MV-4-11 (cell line): ENCODE measurements at places on chromosomes 5 and 9.

DNA sequence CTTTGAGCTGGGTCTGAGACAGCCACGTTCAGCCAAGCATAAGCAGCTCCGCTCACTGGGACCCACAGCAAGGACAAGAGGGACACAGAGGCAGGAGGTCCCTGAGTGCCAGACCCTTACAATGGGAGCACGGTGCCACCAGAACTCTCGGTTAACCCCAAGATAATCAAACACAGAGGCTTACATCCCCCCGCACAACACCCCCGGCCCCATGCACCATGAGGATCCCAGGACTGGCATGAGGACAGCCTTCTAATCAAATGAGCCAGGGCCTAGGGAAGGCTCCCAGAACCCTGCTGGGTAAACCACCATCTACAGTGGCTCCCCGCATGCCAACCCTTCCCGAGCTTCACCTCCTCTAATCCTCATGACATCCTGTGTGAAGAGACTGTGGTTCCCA lies 7.4 kb downstream of the GFPT2 start:
- no peak for DNase-seq

- no peak for DNase-seq
Observed at GRCh38 chr5:16888694-16889124, 47.4 kb downstream of the MYO10 start.

GRCh38 chr5:39301406-39301805 lies 62.9 kb downstream of the C9 start:
- DNase-seq: no peak

DNA sequence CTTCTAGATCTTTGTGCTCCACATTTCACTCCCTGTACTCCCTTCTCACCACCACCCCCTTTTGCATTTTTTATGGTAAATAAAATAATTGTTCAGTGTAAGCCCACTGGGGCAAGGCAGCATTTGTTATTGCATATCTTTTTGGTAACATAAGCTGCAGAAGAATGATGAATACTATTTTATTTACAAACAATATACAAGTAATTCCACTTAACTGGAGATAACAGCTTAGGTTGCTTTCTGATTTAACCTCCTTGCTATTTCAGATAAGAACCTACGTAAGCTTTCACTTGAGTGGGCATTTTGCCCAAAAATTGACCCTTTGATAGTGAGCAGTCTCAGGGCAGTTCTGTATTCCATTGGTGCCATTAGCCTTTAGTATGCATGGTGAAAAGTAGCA lies 417.9 kb downstream of the SH3GL2 start:
- no peak for DNase-seq

- DNase-seq: no peak
Observed at GRCh38 chr5:54230936-54231685, 79.3 kb downstream of the ARL15 start.

DNA sequence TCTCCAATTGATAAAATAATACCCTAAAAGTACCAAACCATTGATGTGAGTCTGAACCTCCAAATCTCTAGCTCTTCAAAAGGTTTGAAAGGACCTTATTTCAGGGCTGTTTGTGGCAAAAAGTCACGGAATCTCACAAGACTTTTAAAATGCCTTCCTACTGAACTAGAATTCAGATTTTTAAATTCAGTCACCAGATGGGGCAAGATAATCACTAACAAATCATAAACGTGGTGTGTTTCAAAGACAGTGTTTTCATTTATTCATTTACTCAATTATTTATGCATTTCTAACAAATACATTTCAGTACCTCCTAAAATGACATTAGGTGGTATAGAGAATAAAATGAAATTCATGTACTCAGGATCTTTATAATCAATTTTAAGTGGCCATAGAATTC lies 68.2 kb upstream of the SMC2 start:
- no peak for DNase-seq

GRCh38 chr9:117926031-117926658 lies 221.9 kb downstream of the TLR4 start:
- no peak for DNase-seq

DNA sequence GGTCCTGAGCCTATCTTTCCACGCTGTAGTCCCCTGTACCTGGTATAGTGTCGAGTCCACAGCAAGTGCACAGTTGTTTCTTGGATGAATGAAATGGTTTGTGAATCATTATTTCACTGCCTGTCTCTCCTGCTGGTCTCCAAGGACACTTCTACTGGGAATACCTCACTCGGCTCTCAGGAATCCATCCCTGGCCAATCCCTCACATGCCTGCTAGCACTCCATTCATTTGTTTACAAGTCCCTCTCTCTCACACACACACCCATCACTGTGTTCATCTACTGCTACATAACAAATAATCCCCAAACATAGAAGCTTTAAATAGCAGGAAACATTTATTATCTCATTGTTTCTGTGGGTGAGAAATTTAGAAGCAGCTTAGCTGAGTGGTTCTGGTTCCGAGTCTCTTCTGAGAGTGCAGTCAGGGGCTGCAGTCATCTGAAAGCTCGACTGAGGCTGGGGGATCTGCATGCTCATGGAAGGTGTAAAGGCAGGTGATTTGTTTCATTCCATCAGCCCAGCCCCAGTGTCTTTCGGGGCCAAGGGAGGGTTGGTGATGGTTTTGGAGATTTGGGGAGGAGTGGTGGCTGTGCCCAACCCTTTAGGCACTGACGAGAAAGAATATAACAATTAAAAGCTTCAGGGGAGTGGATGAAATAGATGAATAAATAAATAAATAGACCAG lies 132.7 kb upstream of the IER5L start:
- no peak for DNase-seq

DNA sequence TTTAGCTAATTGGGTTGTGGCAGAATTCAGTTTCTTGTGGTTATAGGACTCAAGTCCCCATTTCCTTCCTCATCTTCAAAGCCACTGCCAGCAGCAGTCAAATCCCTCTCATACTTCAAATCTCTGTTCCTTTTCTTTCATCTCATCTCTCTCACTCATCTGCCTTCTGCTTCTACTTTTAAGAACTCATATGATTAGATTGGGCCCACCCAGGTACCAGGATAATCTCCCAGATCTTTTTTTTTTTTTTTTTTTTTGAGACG lies 8.0 kb upstream of the REEP5 start:
- DNase-seq: peak; percentile 97

DNA sequence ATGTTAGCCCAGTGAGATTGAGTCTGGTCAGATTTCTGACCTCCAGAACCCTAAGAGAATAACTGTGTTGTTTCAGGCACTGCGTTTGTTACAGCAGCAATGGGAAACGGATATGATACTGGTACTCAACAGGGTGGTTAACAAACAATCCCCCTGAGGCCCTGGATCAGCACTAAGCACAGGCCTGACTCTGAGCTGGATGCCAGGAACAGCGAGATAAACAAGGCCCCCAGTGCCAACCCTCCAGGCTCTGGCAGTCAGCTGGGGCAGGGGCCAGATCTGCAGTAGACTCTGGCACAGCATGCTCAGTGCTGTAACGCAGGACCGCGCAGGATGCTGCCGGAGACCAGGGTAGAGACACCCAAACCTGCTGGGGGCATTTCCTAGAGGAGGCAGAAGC lies 22.1 kb downstream of the CPLX2 start:
- DNase-seq: no peak

- no peak for DNase-seq
Observed at GRCh38 chr9:114386361-114386885, 1.4 kb downstream of the AKNA start.

GRCh38 chr9:3865141-3865772 lies 339.5 kb upstream of the RFX3 start:
- no peak for DNase-seq

DNA sequence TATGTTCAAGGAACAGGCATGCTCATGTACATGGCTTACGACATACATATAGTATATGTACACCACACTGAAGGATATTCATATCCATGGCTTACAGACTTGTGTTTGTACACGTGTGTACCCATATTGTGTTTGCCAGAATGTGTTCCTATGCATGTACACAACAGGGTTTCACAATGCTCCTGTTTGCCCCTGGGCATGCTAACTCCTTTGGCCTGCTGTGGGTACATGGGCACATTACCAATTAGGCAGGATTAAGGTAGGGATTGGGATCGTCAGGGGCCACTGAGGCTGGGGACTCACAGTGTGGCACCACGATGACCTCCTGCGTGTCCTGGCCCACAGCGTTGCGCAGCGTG lies 26.2 kb downstream of the PDGFRB start:
- no peak for DNase-seq

- DNase-seq: no peak
Observed at GRCh38 chr5:181237729-181238385, 5.8 kb downstream of the RACK1 start.

- DNase-seq: no peak
Observed at GRCh38 chr9:87112656-87113055, 165.3 kb upstream of the GAS1 start.

GRCh38 chr5:66742083-66742895 lies 146.1 kb downstream of the MAST4 start:
- DNase-seq: no peak

GRCh38 chr9:114038724-114039313 lies 39.3 kb downstream of the AMBP start:
- DNase-seq: no peak

DNA sequence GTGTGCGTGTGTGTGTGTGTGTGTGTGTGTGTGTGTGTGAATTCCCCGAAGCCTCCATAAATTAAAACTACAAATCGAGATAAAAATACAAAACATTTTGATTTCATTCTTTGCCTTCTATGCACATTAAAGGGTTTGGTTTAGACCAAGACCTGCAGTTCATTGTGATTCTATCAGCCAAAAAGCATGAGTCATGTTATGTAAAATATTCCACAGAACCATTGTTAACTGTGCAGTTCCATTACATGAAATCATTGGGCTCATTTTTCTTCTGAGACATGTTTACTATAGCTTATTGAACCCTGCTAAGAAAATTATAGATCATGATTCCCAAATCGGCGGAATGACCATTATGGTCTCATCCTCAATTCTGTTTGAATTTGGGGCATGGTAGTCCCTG lies 11.7 kb downstream of the CAVIN4 start:
- DNase-seq: no peak

GRCh38 chr5:150293091-150293941 lies 3.7 kb upstream of the CAMK2A start:
- no peak for DNase-seq

GRCh38 chr9:72726947-72727346 lies 205.5 kb downstream of the TMC1 start:
- no peak for DNase-seq

- DNase-seq: no peak
Observed at GRCh38 chr5:173850659-173851058, 37.5 kb upstream of the CPEB4 start.

GRCh38 chr9:117535434-117535833 lies 120.6 kb upstream of the ASTN2 start:
- no peak for DNase-seq

DNA sequence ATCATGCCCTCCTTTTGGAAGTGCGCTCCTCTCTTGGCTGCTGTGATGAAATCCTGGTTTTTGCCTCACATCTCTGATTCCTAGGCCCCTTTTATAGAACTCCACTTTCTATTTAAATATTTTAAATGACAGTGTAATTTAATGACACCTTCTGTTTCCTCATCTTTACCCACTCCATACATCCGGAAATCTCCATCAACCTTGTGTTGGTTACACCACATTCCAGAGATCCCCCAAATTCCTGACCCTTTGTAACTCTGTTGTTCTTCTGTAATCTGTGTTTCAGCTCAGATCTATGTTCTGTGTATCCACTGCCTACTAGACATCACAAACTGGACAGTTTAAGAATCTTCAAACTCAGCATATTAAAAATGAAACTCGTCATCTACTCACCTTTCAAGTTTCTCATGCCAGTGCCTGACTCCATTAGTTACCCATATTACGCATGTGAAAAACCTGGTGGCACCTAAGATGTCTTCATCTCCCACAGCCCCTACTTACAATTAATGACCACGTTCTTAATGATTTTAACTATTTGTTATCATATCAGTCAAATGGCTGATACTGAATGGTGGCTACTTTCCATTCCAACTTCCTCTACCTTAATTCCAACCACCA lies 25.1 kb downstream of the PARP8 start:
- DNase-seq: no peak

- DNase-seq: no peak
Observed at GRCh38 chr5:528629-529511, 4.6 kb upstream of the SLC9A3 start.

DNA sequence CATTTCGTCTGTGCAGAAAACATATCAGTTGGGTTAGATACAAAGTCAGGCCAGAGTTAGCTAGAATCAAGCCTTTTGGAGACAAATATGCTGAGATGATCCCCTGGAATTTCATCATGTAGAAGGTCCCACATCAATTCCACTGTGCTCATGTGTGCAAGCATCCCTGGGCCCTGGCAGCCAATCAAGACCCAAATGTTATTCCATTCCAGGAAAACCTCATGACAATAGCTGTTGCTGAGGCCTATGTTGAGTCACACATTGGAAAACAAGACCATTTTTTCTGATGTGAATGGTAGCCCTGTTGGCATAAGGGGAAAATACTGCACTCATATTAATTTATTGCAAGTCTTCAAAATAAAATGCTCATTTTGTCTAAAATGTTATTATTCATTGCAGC lies 11.5 kb downstream of the SPOCK1 start:
- DNase-seq: no peak

- DNase-seq: no peak
Observed at GRCh38 chr5:29547236-29547865, 1646.1 kb upstream of the CDH6 start.

GRCh38 chr5:148991566-148991965 lies 71.3 kb downstream of the SH3TC2 start:
- no peak for DNase-seq

DNA sequence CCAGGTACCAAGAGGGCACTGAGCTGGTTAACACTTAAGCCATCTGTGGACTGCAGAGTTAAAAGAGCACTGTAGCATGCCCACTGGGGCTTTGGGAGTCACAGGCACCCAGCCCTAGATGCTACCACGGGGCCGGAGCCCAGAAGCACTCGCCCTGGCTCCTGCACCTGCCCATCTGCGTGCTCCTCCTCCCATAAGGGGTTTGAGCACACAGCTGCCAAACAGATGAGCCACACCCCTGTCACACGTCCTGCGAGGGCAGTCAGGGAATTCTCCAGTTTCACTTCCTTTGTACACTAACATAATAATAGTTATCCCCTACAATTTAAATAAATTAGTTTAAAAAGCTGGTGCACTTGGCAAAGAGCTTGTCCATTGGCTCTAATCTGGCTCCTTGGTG lies 4.5 kb upstream of the PCA3 start:
- peak; percentile 38 for DNase-seq

DNA sequence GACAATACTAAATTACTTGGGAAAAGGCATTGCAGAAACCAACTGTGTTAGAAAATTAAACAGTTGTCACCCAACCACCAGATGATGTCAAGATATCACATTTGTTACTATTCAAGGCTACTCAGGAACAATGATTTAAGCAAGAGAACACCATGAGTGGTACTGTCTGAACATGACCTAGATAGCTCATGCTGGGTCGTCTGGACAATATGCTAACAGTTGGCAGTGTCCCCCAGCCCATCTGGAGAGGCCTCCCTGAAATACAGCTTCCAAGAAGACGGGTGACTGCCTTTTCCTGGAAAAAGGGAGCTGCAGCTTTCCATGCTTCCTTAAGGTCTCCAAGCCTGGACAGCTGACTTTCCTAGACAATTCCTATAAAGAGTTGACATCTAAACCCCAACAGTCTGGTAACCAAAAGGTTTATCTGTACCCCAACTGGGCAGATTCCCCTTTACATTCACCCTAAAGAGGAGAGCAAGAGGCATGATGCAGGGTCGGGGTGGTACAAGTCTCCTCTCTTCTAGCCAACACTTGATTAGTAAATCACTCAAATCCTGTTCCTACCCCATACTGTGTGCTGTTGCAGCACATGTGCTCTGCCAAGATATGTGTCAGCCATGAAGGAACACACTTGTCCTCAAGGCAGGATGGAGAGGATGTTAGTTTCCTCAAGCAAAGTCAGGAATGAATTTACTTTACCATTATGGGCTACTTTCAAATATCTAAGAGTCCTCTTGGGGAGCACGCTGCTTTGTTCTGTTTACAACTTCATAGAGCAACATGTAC lies 433.0 kb downstream of the PDE4D start:
- DNase-seq: no peak
